ENCODE measurements at places on chromosomes 5 and 9.

GRCh38 chr9:36290996-36291395 lies 32.7 kb upstream of the GNE start:
- DNase-seq, result no peak

- DNase-seq, result no peak
Observed at GRCh38 chr5:74131250-74131649, 505.3 kb downstream of the ARHGEF28 start.

GRCh38 chr5:61298580-61298979 lies 33.5 kb upstream of the ZSWIM6 start:
- no peak for DNase-seq

- DNase-seq, result no peak
Observed at GRCh38 chr5:109411627-109412026, 1.9 kb upstream of the PJA2 start.

- no peak for DNase-seq
Observed at GRCh38 chr9:98960409-98960808, 16.7 kb downstream of the COL15A1 start.

DNA sequence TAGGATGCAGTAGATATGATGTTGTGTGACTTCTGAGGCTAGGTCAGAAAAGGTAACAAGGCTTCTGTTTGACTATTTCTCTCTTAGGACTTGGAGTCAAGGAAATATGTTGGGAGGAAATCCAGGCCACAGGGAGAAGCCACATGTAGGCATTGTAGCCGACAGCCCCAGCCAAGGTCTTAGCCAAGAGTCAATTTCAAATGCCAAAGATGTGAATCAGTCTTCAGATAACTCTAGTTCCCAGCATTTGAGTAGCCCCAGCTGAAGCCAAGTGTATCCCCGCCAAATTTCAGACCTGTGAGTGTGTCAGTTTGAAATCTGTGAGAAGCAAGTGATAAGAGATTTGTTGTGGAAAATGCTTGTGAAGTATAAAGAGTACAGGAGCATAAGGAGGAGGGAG lies 38.1 kb upstream of the ISL1 start:
- DNase-seq, result no peak

DNA sequence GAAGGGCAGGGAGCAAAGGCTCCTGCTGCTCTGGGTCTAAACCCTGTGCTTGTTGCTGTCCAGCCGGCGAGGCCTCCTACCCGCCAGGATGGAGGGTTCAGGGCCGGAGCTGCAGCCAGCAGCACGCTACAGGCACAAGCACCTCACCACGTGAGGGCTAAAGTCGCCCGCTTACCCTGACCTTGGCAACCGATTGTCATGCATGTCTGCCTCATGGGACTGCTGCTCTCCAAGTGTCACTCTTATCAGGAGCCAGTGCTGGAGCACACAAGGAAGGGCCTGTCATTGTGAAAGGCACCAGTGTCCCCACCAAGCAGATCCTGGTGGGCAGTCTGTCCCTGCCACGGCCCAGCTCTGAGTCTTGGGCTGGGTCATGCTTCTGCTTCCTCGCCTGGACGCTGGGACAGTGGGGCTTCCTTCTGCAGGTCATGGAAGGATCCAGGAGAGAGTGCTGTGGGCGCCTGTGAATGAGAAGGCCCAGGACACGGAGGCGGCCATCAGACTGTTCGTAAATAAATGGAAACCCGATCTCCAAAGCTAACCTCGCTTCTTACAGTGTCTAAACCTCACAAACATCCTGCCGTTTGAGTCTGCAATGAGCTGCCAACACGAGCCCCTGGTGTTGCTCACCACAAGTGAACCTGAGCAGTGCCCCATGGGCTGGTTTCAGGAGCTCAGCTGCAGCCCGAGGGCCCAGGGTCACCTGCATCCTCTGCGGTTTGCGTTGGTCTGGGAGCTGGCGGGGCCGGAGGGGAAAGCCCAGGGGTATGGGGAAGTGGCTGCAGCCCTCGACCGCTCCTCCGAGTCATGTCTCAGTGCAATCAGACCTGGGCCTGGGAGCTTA lies 58.2 kb upstream of the RXRA start:
- DNase-seq, result no peak

DNA sequence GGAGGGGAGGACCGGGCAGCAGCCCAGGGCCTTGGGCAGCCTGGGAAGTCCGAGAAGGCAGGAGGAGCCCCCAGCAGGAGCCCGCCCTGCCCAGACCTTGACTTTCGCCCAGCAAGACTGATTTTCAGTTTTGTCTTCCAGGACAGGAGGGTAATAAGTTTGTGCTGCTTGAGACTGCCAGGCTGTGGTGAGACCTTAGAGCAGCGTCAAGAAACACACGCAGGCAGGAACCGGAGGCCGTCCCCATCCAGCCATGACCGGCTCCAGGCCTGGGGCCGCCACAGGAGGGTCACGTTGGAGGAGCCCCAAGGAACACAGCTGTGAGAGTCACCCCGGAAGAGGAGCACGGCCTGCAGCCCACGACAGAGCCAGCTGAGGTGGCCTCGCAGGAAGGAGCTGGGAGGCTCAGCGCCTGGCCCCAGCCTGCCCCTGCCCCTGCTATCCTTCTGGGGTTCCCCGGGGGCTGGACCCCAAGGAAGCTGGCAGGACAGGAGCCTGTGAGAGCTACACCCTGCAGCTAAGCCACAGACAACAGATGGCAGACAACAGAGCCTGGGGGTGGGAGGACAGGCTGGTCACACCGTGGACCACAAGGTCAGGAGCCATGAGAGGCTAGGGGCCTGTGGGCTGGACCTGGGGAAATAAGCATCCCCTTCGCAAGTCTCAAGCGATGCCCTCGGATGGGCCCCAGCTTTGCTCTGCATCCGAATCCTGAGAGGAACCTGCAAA lies 126.0 kb upstream of the FAM120A start:
- DNase-seq, result no peak

GRCh38 chr9:88678431-88678830 lies 143.5 kb downstream of the NXNL2 start:
- no peak for DNase-seq

DNA sequence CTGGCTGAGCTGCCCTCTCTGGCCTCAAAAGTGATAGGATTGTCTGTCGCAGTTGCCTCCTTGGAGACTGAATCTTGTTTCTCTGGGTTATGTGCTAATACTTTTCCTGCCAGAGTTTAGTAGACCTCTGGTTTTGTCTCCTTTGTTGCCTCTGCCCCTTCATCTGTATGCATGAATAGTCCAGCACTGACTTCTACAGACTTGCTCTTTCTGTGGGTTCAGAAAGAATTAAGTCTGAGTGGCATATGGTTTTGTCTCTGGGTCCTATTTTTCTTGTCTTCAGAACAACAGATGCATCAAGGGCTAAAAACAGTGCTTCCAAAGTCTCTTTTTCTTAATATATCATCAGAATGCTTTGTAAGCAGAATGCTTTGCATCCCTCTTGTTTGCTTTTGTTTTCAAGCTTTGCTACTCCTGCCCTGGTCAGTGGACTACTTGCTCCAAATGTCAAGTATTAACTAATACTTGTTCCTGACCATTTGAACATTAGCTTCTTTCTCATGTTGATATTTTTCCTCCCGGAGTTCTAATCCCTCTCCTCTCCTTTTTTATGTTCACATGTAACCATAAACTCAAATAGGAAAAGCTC lies 131.7 kb downstream of the UNC13B start:
- DNase-seq, result no peak

DNA sequence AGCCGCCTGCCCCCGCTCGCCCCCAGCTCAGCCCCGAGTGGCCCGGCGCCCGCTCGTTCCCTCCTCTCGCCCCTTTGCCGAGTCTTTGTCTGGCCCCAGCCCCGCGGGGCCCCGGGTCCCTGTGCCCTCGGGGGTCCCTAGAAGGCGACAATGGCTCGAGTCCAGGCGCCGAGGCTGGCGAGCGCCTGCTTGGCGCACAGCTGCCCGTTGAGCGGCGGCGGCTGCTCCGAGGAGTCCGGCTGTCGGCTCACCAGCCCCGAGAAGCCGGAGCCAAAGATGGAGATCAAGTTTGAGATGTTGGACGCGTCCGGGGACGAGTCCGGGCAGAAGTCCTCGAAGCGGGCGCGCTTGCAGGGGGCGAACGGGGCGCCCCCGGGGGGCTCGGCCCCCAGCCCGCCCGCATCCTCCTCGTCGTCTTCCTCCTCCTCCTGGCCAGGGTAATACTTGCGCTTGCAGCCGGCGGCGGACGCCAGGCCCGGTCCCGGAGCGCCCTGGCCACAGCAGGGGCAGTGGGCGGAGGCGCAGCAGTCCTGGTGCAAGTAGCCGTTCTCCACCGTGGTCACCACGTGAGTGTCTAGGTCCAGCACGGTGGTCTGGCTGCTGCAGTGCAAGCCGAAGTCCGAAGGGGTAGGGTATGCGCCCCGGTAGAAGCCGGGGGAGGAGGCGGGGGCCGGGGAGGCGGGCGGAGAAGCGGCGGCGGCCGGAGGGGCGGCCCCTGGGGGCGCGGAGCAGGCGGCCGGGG lies 1.2 kb downstream of the IER5L start:
- DNase-seq, result no peak

GRCh38 chr9:123796094-123796493 lies 133.8 kb downstream of the DENND1A start:
- DNase-seq, result no peak

DNA sequence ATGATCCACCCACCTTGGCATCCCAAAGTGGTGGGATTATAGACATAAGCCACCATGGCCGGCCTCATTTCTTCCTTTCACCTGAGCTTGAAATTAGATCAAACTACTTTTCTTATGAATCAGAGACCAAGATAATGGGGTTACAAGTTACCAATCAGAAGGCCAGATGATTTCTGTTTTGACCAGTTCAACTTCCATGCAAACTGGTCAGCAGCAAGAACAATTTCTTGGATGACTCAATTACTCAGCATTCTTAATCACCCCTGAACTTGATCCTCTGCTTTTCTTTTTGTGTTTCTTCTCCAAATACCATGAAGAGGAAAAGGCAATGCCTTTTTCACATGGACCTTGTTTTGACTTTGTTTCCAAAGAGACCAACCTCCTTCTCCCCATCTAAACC lies 10.0 kb upstream of the PLIN2 start:
- DNase-seq, result no peak

DNA sequence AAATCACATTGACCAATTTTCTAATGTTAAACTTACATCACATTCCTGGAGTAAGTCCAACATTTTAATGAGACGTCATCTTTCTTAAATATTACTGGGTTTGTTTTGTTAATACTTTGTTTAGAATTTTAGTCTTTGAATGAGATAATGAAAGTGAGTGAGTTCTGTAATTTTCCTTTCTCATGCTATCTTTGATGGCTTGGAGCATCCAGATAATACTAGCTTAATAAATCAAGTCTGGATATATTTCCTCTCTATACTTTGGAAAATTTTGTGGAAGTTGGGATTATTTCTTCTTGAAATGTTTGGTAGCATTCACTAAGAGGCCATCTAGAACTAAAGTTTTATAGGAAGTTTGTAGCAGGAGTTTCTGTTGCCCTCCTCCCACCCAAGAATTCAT lies 90.8 kb upstream of the IL7R start:
- no peak for DNase-seq

GRCh38 chr5:54895816-54896341 lies 89.5 kb downstream of the ESM1 start:
- DNase-seq, result no peak

DNA sequence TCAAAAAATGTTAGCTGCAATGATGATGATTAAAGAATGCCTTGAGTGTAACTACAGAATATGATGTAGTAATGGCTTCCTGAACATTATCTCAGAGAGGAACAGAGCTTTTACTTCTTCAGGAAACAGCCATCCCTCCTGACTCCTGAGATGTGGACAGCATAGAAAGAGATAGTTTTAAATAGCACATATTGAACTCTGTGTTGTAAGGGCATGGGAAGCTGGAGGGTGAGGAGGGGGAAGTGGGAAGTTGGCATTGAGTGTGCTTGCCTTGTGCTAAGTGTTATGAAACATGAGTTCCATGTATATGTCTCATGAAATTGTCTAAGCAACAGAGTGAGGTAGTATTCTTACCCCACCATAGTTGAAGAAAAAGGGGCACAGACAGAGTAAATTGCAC lies 161.5 kb upstream of the SLC28A3 start:
- DNase-seq, result no peak

- no peak for DNase-seq
Observed at GRCh38 chr9:89603767-89604665, 796 bp upstream of the GADD45G start.

DNA sequence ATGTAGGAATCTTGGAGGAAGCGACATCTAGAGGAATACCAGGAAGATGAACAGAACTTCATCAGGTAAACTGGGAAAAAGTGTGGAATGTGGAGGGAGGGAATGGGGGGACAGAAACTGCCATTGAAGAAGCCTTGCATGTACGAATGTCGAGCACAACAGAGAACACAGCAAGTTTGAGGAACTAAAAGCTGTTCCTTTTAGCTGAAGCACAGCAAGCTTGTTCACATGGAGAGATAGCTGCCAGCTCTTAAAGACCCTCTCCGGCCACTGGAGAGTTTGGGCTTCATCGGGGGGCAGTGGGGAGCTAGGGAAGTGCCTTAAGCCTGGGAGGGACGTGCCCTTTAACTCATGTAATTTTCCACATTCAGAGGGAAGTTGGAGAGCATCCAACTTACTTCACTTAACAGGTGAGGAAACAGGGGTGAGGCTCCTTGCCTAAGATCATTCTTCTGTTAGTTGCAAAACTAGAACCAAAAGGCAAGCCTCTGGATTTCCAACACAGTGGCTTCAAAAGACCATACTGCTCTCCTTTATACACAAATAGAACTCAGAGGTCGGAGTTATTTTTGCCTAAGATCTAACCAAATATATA lies 2.3 kb upstream of the CYFIP2 start:
- DNase-seq, result no peak

- no peak for DNase-seq
Observed at GRCh38 chr9:90641086-90641485, 1.5 kb downstream of the DIRAS2 start.

DNA sequence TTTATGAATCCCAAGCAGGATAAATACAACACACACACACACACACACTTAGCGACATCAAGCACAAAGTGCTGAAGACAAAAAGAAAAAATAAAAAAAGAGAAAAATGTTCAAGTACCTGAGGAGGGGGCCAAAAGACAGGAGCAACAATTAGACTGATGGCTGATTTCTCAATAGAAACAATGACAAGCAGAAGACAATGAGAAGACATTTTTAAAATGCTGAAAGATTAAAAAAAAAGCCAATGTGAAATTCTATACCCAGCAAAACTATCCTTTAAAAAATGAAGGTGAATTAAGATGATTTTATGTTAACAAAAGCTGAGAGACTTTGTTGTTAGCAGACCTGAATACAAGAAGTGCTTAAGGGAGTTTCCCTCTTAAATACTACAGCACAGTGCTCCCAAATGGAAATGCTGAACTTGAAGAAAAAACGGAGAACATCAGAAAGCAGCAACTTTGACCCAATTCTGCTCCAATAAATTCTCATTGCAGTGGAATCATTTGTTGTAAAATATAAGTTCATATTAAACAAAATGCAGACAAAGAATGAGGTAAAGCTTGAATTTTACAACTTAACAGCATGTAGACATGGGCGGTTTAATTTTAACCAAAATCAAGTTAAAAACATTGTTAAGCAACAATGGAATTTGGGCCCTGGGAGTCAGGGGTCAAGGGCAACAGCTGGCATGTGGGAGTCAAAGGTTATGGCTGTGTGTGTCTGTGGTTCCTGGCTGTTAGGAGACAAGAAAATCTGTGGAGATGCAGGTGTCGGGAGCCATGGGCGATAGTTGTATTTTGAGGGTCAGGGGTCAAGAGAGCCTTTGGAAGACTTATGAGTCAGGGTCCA lies 776 bp upstream of the RANBP17 start:
- no peak for DNase-seq

- no peak for DNase-seq
Observed at GRCh38 chr5:178765753-178766300, 35.4 kb upstream of the ZNF354A start.
